ENCODE measurements at places on chromosomes 5 and 9.

DNA sequence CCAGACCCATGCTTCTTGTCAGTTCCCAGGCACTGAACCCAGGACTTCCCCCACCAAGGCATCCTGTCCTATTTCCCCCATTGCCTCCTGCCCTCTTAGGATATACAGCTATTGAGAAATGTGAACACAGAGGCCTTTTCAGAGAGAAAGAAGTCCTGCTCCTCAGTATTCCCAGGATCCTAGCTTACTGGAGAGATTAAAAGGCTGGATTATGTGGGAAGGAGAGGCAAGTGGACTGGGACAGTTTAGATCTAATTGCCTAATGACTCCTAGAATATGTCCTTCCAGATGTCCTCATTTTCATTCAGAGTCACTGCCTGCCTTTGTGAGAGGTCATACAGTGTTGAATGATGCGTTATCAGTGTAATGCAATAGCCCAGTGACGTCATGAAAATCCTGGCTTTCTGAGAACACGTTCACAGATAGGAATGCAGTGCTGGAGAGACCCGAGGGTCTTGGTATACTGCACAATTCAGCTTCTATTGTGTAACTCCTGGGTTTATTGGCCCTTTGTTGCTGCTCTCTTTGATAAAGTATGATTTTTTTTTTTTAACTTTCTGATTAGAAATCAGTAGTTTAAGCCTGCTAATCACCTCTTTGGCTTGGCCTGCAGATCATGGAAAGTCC is 26.2 kb downstream of the WWC1 start:
- peak; percentile 95 for DNase-seq

GRCh38 chr9:96130970-96131369 is 171.0 kb downstream of the HSD17B3 start:
- DNase-seq, result no peak

DNA sequence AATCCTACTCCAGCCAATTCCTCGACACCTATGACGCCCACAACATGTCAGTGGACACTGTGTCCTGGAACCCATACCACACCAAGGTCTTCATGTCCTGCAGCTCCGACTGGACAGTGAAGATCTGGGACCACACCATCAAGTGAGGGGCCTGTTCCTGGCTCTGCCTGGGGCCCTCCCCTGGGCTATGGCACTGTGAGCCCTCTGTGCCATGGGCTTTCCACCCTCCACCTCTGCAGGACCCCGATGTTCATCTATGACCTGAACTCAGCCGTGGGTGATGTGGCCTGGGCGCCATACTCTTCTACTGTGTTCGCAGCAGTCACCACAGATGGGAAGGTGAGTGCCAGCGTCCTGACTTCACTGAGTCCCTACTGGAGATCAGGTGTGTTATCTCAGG is 8.4 kb downstream of the ENHO start:
- no peak for DNase-seq

- no peak for DNase-seq
Measured at GRCh38 chr9:123174079-123174478, 94.3 kb downstream of the STRBP start.

GRCh38 chr5:83474161-83474796 is 2.7 kb downstream of the VCAN start:
- DNase-seq, result peak; percentile 86

- DNase-seq, result no peak
Measured at GRCh38 chr5:178372142-178372571, 139.6 kb upstream of the PHYKPL start.

- DNase-seq, result no peak
Measured at GRCh38 chr5:175878544-175879438, 7.4 kb downstream of the CPLX2 start.

DNA sequence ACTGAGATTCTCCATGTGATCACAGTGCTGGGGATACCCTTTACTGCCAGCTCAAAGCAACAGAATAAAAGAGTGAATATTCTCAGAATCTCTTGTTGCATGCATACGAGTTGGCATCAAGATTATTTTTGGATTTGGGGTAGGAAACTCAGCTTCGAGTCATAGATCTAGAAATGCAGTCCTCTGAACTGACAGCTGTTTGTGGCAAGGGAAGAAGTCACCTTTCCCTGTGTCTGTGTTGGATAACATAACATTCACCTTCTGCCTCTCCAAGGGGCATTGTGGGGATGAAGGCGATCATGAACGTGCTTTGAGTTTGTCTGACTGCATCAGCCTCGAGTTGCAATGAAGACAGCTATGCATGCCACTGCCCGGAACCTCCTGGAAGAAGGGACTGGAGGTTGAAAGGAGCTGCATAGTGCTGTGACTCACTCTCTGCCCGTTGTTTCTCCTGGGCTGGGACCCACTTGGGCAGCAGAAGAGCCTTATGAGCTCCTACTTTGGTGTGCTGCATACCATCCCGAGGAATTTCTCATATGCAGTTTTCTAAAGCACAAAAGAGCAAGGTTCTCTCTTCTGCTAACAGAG is 231.7 kb downstream of the ARHGAP26 start:
- peak; percentile 60 for DNase-seq

GRCh38 chr5:172437445-172438318 is 16.6 kb downstream of the SH3PXD2B start:
- DNase-seq, result peak; percentile 29

DNA sequence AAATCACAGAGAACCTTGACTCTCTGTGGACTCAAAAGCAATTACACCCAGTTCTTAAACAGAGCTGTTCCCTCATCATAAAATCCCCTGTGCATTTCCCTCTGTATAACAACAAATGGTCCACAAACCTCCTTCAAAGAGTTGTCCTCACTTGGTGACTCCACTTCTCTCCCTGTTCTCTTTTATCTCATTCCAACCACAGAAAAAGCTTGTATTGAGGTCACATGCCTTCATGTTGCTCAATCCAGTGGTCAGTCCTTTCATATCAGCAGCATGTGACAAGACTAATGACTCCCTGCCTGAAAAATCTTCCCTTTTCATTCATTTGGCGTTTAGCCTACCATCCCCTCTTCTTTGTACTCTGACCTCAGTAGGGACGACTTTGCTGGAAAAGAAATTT is 158.0 kb downstream of the DEPDC1B start:
- DNase-seq, result no peak

DNA sequence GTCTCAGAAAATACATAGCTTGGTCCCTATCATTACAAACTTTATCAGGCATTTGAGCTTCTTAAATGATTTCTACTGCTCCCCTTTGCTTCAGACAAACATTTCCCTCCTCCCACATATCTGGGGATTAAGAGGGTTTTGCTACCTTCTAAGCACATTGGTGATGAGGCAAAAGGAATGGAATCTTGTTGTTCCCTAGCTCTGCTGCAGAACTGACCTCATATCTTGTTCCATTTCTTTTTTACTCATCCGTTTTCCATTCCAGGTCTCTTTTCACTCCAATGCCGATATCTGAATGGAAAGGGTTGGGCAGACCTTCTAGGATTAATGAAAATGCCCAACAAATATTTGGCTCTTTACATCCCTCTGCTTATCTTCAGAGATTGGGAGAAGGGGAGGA is 444.6 kb downstream of the ZNF608 start:
- DNase-seq, result no peak

DNA sequence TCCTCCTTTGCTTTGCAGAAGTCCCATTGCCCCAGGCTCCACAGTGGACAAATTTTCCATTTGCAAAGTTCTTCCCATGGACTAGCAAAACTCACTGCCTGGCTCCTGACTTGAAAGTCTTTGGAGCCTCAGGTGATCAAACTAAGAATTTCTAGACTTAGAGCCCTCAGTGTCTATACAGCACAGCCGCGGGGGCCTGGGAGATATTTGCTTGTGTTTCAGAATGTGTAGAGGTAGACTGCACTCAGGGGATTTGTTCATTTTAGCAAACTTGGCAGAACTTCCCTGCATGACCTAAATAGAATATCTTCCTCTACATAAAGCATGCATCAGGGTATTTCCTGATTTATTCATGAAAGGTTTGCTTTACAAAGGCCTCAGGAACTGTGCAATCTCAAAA is 384.2 kb upstream of the ZNF462 start:
- no peak for DNase-seq

DNA sequence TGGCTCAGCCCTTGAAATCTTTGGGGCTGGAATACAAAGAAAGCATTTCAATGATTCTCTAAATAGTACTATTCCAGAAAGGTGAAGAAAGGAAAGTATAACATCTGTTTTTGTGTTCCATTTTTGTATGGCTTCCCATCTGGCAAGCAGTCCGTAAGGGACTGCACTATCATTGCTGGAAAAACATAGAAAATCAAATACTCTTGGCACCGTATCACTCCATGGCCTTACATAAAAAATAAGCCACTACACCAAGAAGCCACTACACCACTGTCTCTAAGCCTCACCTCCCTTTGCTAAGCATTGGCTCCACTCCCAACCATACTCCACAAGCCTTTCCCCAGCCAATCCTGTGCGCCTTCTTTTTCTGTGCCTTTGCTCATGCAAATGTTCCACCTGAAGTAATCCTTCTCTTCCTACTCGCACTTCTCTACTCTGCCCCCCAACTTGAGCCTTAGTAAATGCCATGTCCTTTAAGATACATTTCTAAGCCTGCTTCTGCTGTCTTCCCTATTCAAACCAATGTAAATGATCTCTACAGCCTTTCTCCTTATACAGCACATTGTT is 454.6 kb upstream of the TUSC1 start:
- DNase-seq, result no peak

DNA sequence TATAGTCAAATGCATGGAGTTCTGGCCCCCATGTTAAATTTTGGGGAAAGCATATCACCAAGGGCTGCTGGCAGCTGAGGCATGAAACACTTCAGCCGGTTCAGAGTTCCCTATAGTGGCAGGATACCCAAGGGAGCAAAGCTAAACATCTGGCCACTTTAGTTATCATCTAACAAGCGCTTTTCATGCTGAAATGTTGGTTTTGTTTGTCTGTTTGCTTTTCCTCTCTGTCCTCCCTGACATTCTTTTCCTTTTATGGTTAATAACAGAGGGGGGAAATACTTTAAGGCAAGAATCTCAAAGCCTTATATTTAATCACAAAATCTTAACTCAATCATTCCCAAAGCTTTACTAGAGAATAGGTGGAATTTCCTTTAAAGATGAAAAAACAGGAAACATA is 11.9 kb downstream of the APBA1 start:
- no peak for DNase-seq

DNA sequence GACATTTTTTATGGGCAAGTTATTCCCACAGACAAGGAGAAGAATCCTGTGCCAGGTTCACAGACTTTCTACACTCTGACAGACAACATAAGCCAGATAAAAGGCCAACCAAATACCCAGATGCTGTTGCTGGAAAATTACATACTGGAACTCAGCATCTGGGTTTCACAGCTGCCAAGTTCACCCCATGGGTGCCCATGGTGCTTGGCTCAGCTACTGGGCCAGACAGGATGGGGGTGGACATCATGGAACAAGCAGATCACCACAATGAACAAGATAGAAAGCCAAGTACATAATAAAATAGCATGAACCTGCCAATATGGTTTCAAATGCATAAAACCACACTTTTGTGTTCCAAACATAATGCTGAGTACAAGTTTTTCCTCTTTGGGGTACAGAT is 999.8 kb downstream of the NR2F1-AS1 start:
- DNase-seq, result no peak

DNA sequence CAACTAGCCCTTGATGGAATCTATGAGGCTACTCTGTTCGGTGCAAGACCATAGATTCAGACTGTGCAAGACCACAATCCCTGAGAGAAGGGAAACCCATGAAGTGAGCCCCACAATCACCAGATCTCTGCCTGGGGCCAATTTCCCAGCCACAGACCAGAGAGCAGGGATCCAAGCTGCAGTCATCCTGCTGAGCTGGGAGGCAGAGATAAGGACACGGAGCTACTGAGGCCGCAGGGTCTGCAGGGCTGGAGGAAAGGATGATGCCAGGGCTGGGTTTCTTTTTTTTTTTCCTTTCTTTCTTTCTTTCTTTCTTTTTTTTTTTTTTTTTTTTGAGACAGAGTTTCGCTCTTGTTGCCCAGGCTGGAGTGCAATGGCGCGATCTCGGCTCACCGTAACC is 47.7 kb upstream of the FUBP3 start:
- no peak for DNase-seq

GRCh38 chr9:15416880-15417279 is 5.8 kb upstream of the SNAPC3 start:
- no peak for DNase-seq

- DNase-seq, result no peak
Measured at GRCh38 chr5:6770826-6771607, 57.8 kb downstream of the TENT4A start.

DNA sequence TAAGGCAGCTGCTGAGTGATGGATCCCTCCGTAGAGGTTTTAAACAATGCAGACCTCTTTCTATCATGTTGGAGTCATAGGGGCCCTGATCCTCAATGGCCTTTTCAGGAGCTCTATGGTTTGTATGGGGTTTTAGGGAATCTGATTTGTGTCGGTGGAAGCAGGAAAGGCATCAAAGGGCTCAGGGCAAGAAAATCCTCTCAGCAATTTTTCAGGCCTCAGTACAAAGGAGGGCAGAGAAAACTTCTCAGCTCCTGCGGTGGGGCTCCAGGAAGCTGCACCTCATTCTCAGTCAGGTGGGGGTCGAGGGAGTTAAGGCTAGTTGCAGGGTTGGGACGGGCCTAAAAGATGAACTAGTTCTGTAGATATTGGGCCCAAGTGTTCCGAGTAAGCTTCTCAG is 35.0 kb downstream of the GLRA1 start:
- no peak for DNase-seq

- DNase-seq, result peak; percentile 11
Measured at GRCh38 chr9:34430843-34431437, 27.4 kb downstream of the FAM219A start.

GRCh38 chr9:107856633-107857032 is 367.1 kb upstream of the KLF4 start:
- no peak for DNase-seq

GRCh38 chr5:133065471-133065870 is 13.7 kb downstream of the HSPA4 start:
- no peak for DNase-seq

GRCh38 chr5:178625679-178626483 is 969 bp downstream of the CLK4 start:
- DNase-seq, result peak; percentile 8

- DNase-seq, result no peak
Measured at GRCh38 chr9:127929625-127929979, 975 bp downstream of the PIP5KL1 start.

GRCh38 chr5:172667786-172668593 is 26.9 kb downstream of the NEURL1B start:
- DNase-seq, result no peak

GRCh38 chr9:136488247-136489214 is 5.7 kb upstream of the SEC16A start:
- peak; percentile 21 for DNase-seq

All from RCC 7860 (cell line).